ENCODE measurements at places on chromosomes 7 and 10. TPM values are rescaled to one million over a fixed set of nuclear protein-coding genes. Genes with fewer than 3 reads are reported as not detected.

HTRA1 gene
- total RNA-seq: 150 TPM

HTR5A gene
- 3.4 TPM for total RNA-seq

SLC13A4 gene
- total RNA-seq: 50.2 TPM

CFAP58 gene
- total RNA-seq: 0.99 TPM

TRPV5 gene
- total RNA-seq: not detected

CCDC172 gene
- total RNA-seq: not detected

IFIT1B gene
- 6.7 TPM for total RNA-seq

SYPL1 gene
- 53.6 TPM for total RNA-seq

ASNS gene
- total RNA-seq: 21.6 TPM

CPA4 gene
- total RNA-seq: 1.5 TPM

TAS2R5 gene
- total RNA-seq: 3.7 TPM

DNA sequence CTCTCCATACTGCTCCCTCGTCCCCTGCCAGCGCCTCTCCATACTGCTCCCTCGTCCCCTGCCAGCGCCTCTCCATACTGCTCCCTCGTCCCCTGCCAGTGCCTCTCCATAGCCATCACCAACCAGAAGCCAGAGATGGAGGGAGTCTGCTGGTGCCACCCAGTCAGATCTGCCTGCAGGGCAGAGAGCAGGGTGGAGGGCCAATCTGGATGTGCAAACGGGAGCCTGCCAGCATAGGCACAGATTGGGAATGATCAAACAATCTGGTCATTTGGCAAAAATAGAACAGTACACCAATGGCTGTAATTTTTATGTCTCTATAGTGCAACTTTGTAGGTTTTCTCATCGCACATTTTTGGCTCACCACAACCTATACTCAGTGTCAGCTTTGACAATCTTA, 76.9 kb upstream of the LRRC4 start:
- H3K27me3 ChIP-seq: peaks cover 7% of the 10 kb centered on the region
- H3K4me3 ChIP-seq: no peak overlapping the region
- H3K27ac ChIP-seq: no peak overlapping the region
- peak; percentile 85 for DNase-seq

- H3K4me3 ChIP-seq: no peak overlapping the region
- no peaks in the 10 kb centered on the region for H3K27me3 ChIP-seq
- no peaks in the 10 kb centered on the region for H3K4me1 ChIP-seq
- DNase-seq: no peak
- no peak overlapping the region for H3K27ac ChIP-seq
Measured at GRCh38 chr7:16594061-16594460, 51.5 kb downstream of the ANKMY2 start.

- peaks cover 19% of the 10 kb centered on the region for H3K4me1 ChIP-seq
- H3K36me3 ChIP-seq: no peaks in the 10 kb centered on the region
Measured at GRCh38 chr10:130477360-130477759, 341.2 kb downstream of the GLRX3 start.

- no peak overlapping the region for H3K27ac ChIP-seq
- H3K36me3 ChIP-seq: peaks cover 13% of the 10 kb centered on the region
- H3K27me3 ChIP-seq: peaks cover 74% of the 10 kb centered on the region
- peaks cover 60% of the 10 kb centered on the region for H3K4me1 ChIP-seq
- peak overlapping the region; percentile 9 for H3K4me3 ChIP-seq
Measured at GRCh38 chr7:157687845-157688532, 351.2 kb downstream of the DNAJB6 start.

GRCh38 chr7:151867912-151868311, 9.0 kb downstream of the PRKAG2 start:
- H3K27me3 ChIP-seq: no peaks in the 10 kb centered on the region
- peak; percentile 60 for DNase-seq
- H3K4me3 ChIP-seq: no peak overlapping the region
- H3K36me3 ChIP-seq: no peaks in the 10 kb centered on the region
- H3K27ac ChIP-seq: peak overlapping the region; percentile 30

- peaks cover 57% of the 10 kb centered on the region for H3K4me1 ChIP-seq
- DNase-seq: no peak
- H3K27ac ChIP-seq: peak overlapping the region; percentile 95
- peaks cover 31% of the 10 kb centered on the region for H3K36me3 ChIP-seq
- no peaks in the 10 kb centered on the region for H3K27me3 ChIP-seq
Measured at GRCh38 chr7:150378115-150378852, 846 bp upstream of the ZNF775 start.

- H3K27me3 ChIP-seq: no peaks in the 10 kb centered on the region
- DNase-seq: no peak
- H3K4me1 ChIP-seq: no peaks in the 10 kb centered on the region
- no peak overlapping the region for H3K4me3 ChIP-seq
- H3K36me3 ChIP-seq: no peaks in the 10 kb centered on the region
Measured at GRCh38 chr7:27314111-27314510, 71.5 kb downstream of the EVX1 start.

- peaks cover 25% of the 10 kb centered on the region for H3K36me3 ChIP-seq
- no peak for DNase-seq
- no peak overlapping the region for H3K4me3 ChIP-seq
- H3K27ac ChIP-seq: no peak overlapping the region
- no peaks in the 10 kb centered on the region for H3K27me3 ChIP-seq
Measured at GRCh38 chr7:149558149-149558861, 60.7 kb upstream of the ZNF746 start.

DNA sequence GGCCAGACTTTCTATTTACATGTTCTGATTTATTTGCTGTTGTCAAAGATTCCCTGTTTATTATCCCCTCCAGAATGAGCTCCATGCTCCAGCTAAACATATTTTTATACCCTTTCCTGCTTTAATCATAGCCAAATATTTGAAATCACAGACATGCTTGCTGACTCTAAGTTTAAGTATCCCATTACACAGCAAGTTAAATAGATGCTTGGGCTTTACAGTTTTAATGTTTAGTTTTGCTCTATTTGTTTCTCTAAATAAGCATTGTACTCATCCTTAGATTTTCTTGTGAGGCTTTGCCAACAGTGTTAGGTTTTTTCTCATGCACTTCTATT, 196.8 kb downstream of the TAX1BP1 start:
- H3K4me1 ChIP-seq: peaks cover 14% of the 10 kb centered on the region
- no peaks in the 10 kb centered on the region for H3K27me3 ChIP-seq
- no peak overlapping the region for H3K27ac ChIP-seq
- peaks cover 4% of the 10 kb centered on the region for H3K36me3 ChIP-seq
- DNase-seq: no peak

DNA sequence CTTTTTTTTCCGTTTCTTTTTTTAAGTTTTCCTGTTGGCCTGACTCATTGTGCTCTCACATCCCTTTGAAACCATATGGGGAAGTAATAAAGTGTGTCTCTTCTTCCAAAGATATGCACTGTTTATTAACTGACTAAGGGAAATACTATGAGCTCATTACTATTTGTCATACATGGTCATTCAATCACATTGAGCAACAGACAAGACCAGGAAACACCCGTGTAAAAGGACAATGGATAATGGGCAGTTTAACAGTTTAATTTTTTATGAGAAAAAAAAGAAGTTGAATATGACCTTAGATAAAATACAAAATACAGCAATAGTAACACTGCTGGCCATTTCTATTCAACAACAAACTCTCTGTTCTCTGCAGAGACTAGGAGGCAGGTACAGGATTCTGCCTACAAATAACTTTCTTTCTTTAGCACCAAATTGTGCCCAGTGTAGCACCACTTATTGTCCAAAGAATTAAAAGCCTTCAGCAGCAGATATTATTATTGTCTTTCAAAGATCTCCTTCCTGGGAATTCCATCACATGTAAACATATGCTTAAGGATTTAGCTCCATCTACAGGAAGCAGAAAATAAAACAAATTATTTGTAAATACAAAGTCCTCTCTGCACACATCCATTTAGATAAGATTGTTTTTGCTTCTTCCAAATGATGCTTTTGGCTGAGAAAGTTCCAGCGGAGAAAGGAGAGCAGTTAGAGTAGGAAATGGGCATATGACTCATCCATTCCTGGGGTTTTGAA, 55.0 kb upstream of the AKR1E2 start:
- no peaks in the 10 kb centered on the region for H3K27me3 ChIP-seq
- peak overlapping the region; percentile 16 for H3K27ac ChIP-seq
- no peak overlapping the region for H3K4me3 ChIP-seq
- H3K36me3 ChIP-seq: no peaks in the 10 kb centered on the region
- DNase-seq: peak; percentile 71
- no peaks in the 10 kb centered on the region for H3K4me1 ChIP-seq

GRCh38 chr10:44947371-44948152, 12.0 kb upstream of the RASSF4 start:
- H3K27ac ChIP-seq: no peak overlapping the region
- H3K36me3 ChIP-seq: no peaks in the 10 kb centered on the region
- no peak for DNase-seq
- H3K4me1 ChIP-seq: peaks cover 10% of the 10 kb centered on the region
- H3K27me3 ChIP-seq: no peaks in the 10 kb centered on the region

- no peaks in the 10 kb centered on the region for H3K27me3 ChIP-seq
- no peak for DNase-seq
- peaks cover 18% of the 10 kb centered on the region for H3K4me1 ChIP-seq
- H3K4me3 ChIP-seq: no peak overlapping the region
Measured at GRCh38 chr10:90930971-90931871, 10.3 kb upstream of the ANKRD1 start.

- H3K36me3 ChIP-seq: no peaks in the 10 kb centered on the region
- H3K27me3 ChIP-seq: no peaks in the 10 kb centered on the region
- H3K4me3 ChIP-seq: no peak overlapping the region
- H3K4me1 ChIP-seq: no peaks in the 10 kb centered on the region
- H3K27ac ChIP-seq: no peak overlapping the region
Measured at GRCh38 chr7:134391223-134391622, 67.7 kb downstream of the AKR1B1 start.

DNA sequence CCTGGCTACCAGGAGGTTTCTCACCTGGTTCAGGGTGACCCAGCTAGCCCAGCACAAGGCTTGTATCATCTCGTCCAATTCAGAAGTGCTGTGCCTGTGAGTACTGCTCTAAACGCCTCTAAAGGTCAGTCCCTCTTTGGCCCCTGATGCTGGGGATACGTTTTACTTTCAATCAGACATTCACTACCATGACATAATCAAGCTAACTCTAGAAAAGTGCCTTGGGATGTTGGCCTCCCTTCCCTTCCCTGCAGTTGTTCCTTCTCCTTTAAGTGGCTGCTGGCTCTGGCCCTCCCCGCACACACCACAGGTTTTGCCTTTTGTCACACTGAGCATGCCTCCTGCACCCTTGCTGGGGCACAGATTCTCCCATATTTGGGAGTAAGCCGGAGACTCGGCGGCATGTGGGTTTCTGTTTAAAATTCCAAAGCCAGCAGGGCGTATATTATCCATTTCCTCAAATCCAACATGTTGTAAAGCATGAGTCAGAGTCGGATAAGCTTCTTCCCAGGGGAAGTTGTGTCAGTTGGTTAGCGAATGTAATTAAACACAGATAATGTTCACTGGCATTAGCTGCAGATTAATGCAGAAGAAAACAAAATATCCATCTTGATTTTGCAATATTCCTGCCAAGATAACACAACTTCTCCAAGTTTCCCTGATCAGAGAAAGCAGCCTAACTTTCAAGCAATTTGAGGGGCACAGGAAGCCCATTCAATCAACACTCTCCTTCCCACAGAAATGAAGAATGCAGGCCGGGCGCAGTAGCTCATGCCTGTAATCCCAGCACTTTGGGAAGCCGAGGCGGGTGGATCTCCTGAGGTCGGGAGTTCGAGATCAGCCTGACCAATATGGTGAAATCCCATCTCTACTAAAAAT, 31.8 kb upstream of the VCL start:
- peak; percentile 77 for DNase-seq
- H3K4me1 ChIP-seq: peaks cover 18% of the 10 kb centered on the region
- H3K36me3 ChIP-seq: no peaks in the 10 kb centered on the region

- no peaks in the 10 kb centered on the region for H3K4me1 ChIP-seq
- no peaks in the 10 kb centered on the region for H3K27me3 ChIP-seq
- H3K36me3 ChIP-seq: no peaks in the 10 kb centered on the region
- DNase-seq: no peak
- no peak overlapping the region for H3K4me3 ChIP-seq
Measured at GRCh38 chr7:82247814-82248433, 195.7 kb downstream of the CACNA2D1 start.

DNA sequence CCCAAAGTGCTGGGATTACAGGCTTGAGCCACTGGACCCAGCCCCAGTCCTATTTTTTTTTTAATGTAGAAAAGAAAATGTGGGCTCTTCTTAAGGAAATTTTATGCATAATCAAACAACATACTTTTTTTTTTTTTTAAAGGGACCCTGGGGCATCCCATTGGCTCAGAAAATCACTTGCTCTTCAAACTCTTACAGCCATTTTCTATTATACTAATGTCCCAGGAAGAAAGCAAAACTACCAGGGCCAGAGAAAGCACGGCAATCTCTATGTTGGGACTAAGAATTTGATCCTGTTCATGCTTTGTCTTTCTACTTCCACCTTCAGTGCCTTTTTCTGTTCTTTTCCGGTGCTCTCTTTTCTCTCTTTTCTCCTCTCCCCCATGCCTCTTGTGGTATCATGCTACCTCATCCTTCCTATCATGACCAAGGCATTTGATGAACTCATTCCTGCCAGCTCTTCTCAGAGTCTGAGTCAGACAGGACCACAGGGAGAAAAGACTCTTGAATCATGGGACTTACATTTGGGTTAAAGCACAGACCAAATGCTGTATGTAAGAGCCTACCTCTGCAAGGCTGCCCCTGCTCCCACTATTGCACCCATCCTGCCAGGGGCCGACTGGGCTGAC, 76.4 kb upstream of the CCNY start:
- DNase-seq: no peak
- no peaks in the 10 kb centered on the region for H3K4me1 ChIP-seq
- no peak overlapping the region for H3K27ac ChIP-seq
- no peaks in the 10 kb centered on the region for H3K27me3 ChIP-seq
- no peaks in the 10 kb centered on the region for H3K36me3 ChIP-seq

- no peaks in the 10 kb centered on the region for H3K27me3 ChIP-seq
- H3K4me3 ChIP-seq: no peak overlapping the region
- H3K4me1 ChIP-seq: peaks cover 9% of the 10 kb centered on the region
- no peak overlapping the region for H3K27ac ChIP-seq
- DNase-seq: no peak
- peaks cover 7% of the 10 kb centered on the region for H3K36me3 ChIP-seq
Measured at GRCh38 chr10:32340596-32341180, 6.3 kb downstream of the EPC1 start.
